Esophagus squamous epithelium (tissue), 5 donors: ENCODE measurements at places on chromosomes 6 and 20.

DNA sequence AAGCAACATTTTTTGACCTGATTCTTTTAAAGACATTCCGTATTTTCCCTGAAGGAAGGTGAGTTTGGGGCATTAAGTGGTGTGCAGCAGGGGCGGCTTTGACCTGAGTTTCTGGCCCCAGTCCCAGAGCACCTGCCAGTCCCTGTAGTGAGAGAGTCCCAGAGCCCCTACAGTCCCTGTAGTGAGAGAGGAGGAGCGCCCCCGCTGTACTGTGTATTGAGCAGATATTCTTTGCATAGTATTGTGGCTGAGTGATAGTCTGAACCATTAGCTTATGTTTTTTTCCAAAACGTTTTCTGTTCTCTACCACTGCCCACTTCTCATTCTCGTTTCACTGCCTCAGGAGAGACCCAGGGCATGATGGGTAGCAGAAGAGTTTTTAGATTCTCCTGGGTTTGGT, 17.2 kb upstream of the SH3BGRL2 start:
- no peak for DNase-seq

DNA sequence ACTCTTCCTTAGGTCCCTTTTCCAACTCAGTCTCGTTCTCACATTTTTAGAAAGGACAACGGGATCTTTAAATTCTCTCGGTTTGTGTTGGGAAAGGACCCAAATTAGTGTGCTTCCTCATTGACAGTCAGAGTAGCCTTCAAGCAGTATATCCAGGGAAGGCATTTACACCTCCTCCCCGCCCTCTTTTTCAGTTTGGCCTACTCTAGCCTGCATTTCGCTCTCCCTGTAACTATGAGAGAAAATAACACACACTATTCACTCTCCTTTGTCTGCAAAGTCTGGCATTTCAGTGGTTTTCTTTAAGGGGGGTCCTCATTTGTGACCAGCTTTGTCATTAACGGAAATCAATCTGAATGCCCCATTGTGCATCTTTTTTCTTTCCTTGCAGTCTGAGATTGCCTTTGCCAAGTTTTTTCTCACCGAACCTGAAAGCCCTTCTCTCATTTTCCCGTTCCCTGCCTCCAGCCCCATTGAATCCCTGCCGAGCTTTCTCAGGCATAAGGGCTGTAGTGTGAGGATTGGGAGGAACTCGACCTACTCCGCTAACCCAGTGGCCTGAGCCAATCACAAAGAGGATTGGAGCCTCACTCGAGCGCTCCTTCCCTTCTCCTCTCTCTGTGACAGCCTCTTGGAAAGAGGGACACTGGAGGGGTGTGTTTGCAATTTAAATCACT, 393 bp upstream of the FABP7 start:
- no peak for DNase-seq

GRCh38 chr6:155261111-155261900, 2.5 kb upstream of the CLDN20 start:
- DNase-seq = no peak

GRCh38 chr6:98529364-98529763, 305.0 kb upstream of the POU3F2 start:
- DNase-seq = no peak
